NCI-H187 treated with DMSO at 0.1 percent for 48 hours (cell line): ENCODE measurements at places on chromosomes 1 and 21.
A peak's percentile ranks its signal among the peaks of the same experiment; 100 is the strongest.

DNA sequence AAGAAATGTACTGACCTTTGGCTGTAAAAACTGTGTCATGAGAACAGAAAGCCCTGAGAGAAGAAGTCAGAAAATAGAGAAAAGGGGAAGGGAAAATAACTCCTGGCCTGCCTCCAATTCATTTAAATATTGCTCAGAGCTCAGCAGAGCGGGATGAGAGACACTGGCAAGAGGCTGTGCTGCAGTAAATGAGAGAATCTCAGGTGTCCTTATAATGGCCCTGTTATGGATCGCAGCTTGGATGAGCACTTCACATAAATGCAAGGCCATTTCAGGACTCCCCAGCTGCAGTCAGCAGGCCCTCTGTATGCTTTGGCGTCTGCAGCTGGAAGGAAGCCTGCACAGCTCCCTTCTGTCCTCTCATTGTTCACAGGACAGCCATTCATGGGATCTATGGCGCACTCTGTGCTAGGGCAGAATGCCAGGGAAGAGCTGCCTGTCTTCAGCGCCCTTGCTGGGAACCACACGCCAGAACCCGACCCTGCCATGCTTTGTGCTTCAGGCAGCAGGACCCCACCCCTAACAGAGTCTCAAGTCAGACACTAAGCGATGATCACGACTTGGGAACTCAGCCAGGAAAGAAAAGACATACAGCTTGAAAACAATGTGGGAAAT lies 20.7 kb upstream of the ABCB10 start:
- peak; percentile 68 for DNase-seq

GRCh38 chr1:157993147-157993917 lies at the start of gene KIRREL1:
KIRREL1 (plus strand) TSS chr1:157993645; CDS start chr1:157993677, 32 bp downstream.
- no peak for DNase-seq

GRCh38 chr21:44399955-44400790 lies 46.8 kb downstream of the TRPM2 start:
- no peak for DNase-seq

DNA sequence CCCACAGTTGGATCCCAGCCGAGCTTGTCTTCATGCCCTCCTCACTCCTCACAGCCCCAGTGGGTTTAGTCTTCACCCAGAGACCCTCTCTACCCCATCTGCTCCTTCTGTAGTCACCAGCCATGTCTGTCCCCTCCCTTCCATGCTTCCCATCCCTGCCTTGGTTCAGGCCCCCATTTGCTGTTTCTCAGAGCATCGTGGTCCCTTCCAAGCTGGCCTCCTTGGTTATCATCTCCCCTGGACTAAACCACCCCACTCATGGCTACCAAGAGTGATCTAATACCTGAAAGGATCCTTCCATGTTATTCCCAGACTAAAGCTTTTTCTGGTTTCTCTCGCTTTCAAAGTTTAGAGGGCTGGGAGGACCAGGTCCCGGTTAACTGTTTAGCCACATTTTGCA lies 8.3 kb downstream of the CNIH3 start:
- DNase-seq, result no peak

GRCh38 chr1:228236744-228237143 lies 28.9 kb downstream of the OBSCN start:
- no peak for DNase-seq

- DNase-seq, result no peak
Observed at GRCh38 chr1:207088701-207089626, at the start of gene C4BPB. C4BPB (plus strand) TSS chr1:207088860; CDS start chr1:207089532, 672 bp downstream.

DNA sequence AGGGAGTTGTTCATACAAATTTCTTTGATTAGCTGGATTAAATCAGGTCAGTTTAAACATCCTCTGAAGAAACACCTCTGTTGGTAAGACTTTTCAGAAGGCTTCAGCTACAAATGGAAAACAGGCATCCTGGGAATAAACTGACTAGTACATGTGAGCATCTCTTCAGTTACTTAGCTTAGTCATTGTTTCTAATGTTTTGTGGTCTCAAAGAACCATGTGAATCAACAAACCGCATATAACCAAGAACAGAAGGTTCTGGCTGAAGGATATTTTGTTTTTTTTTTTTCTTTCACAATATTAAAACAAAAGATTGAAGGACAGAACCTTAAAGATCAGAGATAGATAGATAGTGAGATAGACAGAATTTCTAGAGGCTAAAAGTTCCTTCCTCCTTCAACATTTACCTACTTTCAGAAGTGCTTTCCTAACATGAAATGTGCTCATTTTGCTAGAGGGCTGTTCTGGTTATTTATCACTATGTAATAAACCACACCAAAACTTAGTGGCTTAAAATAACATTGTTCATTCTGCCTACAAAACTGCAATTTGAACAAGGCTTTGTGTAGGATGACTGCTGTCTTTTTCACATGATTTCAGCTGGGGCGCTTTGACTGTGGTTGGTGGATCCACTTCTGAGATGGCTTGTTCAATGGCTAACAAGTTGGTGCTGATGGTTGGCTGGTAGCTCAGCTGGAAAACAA lies 119.8 kb upstream of the PTGFR start:
- no peak for DNase-seq

DNA sequence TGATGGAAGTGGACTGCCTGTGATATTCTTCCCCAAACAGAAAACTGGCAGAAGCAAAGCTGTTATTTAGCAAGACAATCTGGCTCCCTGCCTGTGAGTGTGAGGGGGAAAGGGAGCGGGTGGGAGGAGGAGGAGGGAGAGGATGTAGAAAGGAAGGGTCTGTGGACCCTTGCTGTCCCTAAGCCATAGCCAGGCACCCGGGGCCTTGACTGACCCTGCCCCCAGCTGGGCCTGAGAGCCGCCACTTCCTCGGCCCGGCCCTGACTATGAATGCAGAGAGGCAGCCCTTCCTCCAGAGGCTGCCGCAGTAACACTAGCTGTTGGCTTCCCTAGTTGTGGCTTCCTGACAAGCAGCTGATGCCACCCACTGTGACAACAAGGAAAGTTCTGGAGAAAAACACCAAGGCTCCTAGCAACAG lies 13.9 kb downstream of the PLA2G2F start:
- no peak for DNase-seq

- peak; percentile 60 for DNase-seq
Observed at GRCh38 chr1:46179138-46180081, 3.1 kb upstream of the P3R3URF start.

DNA sequence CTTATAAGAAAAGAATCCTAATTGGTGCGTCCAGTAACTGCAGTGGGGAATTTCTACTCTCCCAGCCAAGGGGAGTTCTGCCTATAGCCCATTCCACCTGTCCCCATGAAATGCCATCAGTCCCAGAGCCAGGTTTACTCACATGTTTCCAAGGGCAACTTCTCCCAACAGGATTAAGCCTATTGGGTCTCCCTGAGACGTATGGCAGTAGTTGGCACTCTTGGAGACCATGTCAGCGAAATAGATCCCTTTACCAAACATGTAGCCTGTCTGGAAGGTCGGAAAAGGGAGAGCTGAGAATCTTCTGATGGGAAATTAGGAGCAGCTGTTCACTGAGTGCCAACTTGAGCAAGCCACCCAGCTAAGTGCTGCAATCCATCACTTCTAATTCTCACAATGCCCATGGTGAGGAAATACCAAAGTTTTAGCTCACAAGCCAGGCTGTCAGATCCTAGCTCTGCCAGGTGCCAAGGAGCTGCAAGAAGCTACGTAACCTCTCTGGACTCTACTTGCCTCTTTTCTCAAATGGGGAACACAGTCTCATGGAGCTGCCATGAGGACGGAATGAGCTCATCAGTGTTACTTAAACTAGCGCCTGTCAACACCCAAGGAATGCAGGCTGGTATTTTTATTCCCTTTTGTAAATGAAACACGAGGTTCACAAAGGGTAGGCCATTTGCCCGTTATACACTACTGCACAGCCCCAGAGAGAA lies 43.9 kb downstream of the PARP1 start:
- DNase-seq, result no peak

DNA sequence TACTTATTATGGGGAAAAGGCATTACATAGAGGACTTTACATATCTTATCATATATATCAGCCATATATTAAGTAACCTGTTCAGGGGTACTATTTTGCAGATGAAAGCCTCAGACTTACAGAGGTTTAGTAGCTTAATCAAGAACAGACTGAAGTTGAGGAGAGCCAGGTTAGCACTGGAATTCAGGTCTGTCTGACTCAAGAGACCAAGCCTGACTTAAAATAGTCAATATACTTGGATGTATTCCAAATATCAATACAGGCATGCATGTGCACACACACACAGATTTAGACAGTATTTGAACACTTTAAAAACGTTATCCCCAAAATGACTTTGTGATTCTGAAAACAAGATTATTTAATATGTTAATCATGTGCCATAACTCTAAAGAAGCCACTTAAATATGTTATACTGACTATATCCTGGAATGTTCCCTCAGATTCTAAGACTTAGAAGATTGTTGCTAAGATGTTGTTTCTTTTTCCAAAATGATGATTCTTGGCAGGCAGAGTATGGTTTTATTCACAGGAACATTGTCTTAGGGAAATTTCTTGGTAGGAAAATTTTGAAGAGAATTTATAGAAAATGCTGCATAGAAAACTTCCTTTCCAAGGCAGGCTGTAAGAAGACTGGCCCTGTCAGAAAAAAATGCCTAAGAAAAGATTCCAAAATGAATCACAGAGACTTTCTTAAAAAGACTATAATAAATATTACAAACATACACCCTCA lies 61.6 kb downstream of the ADAMTS1 start:
- DNase-seq, result no peak

DNA sequence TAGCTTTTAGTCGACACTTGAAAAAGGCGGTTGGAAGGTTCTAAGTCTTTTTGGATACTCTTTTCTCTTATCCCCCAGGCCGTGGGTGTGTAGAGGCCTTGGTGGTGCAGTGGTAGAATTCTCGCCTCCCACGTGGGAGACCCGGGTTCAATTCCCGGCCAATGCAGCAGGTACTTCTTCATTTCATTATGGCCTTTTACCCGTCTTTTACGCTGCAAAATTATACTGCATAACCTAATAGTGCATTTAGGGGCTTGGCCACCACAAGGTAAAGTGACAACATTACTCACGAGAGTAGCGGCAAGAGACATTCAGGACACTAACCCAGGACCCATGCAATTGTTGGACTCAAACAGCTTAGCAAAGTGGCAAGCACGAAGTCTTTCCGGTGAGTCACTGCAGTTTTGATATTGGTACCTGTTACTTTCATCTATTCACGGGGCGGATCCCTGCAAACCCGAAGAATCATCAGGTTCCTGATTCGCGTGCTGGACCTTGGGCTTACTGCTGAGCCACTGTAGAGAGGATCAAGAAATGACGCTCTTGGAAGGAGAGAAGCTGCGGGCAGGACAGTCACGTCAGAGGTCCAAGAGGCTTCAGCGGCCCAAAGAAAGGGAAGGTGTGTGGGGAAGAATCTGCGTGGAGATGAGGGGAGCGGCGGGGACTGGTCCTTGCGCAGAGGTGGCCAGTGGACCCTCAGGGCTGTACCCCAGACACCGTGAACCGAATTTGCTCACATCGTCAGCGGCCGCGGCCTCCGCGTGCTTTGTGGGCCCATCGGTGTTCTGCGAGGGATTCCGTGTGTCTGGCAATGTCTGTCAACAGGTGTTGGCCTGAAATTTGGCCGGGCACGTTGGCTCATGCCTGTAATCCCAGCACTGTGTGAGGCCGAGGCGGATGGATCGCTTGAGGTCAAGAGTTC lies 12.9 kb upstream of the RNU1-4 start:
- DNase-seq, result no peak

- no peak for DNase-seq
Observed at GRCh38 chr1:151947140-151947539, 37.8 kb upstream of the THEM4 start.

DNA sequence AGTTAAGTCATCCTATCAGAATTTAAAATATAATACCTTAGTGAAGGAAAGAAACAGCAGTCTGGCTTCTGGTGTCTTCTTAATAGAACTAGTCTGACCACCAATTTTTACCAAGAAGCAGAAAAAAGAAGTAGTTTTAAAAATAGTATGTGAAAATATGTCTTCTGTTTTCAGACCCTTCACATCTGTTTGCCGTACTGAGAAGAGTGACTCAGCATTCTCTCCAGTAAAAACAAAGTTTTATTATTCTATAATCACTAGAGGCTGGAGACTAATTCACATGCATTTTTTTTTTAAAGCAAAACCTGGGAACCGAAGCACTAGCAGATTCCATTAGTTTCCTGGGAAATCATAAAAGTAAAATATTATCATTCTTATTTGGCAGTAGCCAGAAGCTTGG lies 163.8 kb downstream of the COL24A1 start:
- DNase-seq, result no peak

DNA sequence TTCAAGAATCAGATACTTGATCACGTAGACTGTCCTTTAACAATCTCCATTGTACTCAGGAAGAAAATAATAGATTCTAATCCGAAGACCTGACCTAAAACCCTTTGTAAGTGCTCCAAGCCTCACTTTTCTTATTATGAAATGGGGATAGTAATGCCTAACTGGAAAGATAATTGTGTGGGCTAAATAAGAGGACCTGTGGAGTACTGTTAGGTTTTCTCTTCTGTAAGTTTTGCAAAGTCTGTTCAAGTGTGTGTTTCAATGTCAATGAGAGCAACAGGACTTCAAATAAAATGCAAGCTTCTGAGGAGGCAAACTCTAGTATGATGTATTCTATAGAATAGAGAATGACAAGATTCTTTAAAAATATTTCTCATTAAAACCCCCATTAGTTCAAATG lies 348.6 kb downstream of the USP25 start:
- DNase-seq, result no peak

DNA sequence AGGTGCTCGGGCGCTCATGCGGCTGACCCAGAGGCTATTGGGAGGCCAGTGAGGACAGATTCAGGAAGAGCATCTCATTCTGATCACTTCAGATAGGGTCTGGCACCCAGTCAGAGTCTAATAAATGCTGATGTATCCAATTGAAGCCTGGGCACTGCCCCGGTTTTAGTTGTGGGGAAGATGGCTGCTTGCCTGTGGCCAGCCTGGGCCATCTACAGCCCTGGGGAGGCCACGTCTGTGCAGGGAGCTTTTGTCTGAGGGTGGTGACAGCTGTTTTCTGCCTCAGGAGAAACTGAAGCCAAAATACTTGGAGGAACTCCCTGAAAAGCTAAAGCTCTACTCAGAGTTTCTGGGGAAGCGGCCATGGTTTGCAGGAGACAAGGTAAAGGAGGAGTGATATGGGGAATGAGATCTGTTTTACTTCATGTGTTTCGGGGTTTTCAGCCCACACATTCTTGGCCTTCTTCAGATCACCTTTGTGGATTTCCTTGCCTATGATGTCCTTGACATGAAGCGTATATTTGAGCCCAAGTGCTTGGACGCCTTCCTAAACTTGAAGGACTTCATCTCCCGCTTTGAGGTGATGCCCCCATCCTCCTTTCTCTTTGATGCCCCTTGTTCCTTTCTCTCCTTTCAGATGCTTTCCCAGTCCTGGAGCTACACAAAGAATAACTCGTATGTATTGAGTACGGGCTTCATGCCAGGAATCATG lies 2.8 kb downstream of the GSTM5 start:
- no peak for DNase-seq

DNA sequence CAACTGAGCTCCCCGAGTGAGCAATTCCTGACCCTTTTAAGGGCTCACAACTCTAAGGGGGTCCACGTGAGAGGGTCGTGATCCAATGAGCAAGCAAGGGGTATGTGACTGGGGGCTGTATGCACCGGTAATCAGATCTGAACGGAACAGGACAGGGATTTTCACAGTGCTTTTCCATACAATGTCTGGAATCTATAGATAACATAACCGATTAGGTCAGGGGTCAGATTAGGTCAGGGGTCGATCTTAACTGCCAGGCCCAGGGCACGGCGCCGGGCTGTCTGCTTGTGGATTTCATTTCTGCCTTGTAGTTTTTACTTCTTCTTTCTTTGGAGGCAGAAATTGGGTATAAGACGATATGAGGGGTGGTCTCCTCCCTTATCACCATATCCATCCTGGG lies 30.7 kb upstream of the OPRD1 start:
- DNase-seq, result no peak
